Thoracic aorta (tissue), 2 donors: ENCODE measurements at places on chromosomes 11 and 22. TPM values are rescaled to one million over a fixed set of nuclear protein-coding genes. Genes with fewer than 3 reads are reported as not detected.
A peak's percentile ranks its signal among the peaks of the same experiment; 100 is the strongest.

- no peak for DNase-seq
- peaks cover 17% of the 10 kb centered on the region for H3K4me1 ChIP-seq
- H3K27ac ChIP-seq, result no peak overlapping the region
- H3K36me3 ChIP-seq, result no peaks in the 10 kb centered on the region
- H3K4me3 ChIP-seq, result peak overlapping the region; percentile 29
These were observed 164.4 kb downstream of the TEAD1 start for GRCh38 chr11:12838463-12839123.

Gene OR51I1
- not detected for total RNA-seq

- H3K4me3 ChIP-seq, result peak overlapping the region; percentile 94
- DNase-seq, result no peak
- H3K27me3 ChIP-seq, result no peaks in the 10 kb centered on the region
- H3K27ac ChIP-seq, result peak overlapping the region; percentile 99
- H3K4me1 ChIP-seq, result peaks cover 16% of the 10 kb centered on the region
These were observed 480 bp upstream of the SMARCB1 start for GRCh38 chr22:23786261-23786710.

DNA sequence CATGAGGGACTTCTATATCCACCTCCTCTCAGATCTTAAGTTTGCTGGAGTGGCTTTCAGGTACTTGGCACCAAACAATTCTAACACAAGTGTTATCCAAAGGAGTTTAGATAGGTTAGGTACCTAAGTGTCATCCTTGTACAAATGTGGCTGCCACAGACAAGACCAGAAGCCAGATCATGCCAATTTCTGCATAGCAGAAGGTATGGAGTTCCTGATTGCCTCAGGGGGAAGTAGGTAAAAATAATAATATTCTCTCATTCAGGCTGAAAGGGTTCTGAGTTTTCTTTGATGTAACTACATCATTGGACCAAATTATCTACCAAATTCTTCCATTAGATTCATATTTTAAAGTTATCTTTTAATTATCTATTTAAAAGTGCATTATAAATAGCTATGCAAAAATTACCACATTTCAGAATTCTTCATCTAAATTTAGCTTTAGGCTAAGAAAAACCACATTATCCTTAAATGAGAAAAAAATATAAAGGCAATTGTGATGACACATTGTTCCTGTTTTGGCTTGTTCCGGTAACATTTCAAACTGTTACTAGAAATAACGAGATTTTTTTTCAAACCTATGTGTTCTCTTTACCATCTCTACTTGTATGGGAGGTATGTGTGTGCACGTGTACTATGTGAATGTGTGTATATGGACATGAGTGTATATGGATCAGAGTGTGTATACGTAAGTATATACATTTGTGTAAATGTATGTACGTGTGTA, 66.2 kb upstream of the POU2AF2 start:
- no peak overlapping the region for H3K27ac ChIP-seq
- H3K4me1 ChIP-seq, result no peaks in the 10 kb centered on the region
- H3K27me3 ChIP-seq, result no peaks in the 10 kb centered on the region
- no peak for DNase-seq

DNA sequence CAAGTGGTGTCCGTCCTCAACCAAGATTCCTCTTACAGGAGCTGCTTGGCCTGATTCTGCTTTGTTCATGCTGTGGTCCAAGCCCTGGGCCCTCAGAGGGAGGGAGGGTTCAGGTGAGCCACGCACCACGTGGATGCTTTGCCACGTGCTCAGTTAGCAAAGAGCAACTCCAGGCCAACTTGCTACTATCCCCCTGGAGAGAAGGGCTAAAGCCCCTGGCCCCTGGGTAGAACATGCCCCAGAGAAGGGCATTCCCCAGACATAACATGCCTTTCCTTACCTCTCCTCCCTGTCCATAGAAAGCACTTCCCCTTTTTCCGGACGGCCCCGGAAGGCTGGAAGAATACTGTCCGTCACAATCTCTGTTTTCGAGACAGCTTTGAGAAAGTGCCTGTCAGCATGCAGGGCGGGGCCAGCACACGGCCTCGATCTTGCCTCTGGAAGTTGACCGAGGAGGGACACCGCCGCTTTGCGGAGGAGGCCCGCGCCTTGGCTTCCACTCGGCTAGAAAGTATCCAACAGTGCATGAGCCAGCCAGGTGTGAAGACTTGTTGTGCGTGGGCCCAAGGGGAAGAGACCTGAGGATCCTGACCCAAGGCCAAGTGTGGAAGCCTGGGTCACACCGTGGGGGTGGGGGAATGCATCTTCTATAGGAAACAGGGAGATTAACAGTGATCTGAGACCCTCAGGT, 8.8 kb downstream of the FOXR1 start:
- no peak overlapping the region for H3K4me3 ChIP-seq
- DNase-seq, result no peak
- H3K36me3 ChIP-seq, result no peaks in the 10 kb centered on the region
- no peaks in the 10 kb centered on the region for H3K4me1 ChIP-seq

Gene CCDC15
- total RNA-seq, result 0.49 TPM

GRCh38 chr11:63609536-63609935, 4.7 kb downstream of the PLAAT3 start:
- H3K27ac ChIP-seq, result peak overlapping the region; percentile 47
- no peaks in the 10 kb centered on the region for H3K27me3 ChIP-seq
- H3K4me3 ChIP-seq, result no peak overlapping the region
- DNase-seq, result no peak
- no peaks in the 10 kb centered on the region for H3K36me3 ChIP-seq

DNA sequence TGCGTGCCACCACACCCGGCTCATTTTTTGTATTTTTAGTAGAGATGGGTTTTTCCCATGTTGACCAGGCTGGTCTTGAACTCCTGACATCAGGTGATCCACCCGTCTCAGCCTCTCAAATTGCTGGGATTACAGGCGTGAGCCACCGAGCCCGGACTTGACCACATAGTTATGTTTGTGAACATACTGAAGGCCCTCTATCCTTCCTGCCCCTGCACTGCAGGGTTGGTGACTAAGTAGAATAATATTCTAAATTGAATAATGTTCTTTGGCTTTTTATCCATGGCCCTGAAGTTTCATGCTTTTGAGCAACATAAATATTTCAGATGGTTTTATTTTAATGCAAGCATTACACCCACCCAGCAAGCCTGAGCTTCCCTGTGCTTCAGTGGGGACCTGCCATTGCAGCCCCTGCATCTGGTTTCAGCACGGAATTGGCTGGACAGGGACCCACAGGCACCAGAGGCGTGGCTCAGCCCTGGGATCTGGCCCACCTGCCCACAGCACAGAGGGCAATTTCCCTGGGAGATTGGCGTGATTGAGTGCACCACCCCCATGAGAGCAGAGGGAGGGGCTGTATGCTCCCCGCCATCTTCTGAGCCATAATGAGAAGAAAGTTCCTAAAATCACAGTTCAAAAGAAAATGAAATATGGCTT, 460.5 kb downstream of the BRD1 start:
- no peak overlapping the region for H3K27ac ChIP-seq
- H3K27me3 ChIP-seq, result no peaks in the 10 kb centered on the region
- no peak for DNase-seq
- H3K4me3 ChIP-seq, result no peak overlapping the region
- no peaks in the 10 kb centered on the region for H3K4me1 ChIP-seq

DNA sequence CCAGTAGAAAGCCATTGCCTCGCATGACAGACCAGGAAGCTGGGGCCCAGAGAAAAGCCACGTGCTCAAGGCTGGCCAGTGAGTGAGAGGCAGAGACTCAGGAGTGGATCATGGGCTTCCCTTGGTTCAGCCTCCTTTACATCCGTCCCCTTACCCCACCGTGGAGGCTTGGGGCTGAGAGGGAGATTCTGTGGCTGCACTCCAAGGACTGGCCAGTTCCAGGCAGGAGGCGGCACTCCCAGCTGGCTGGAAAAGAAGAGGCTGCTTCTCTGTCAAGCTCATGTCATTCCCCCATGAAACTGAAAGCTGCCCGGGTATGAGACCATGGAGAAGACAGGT, 6.6 kb upstream of the ASCL2 start:
- no peaks in the 10 kb centered on the region for H3K4me1 ChIP-seq
- DNase-seq, result no peak
- H3K27me3 ChIP-seq, result no peaks in the 10 kb centered on the region
- no peaks in the 10 kb centered on the region for H3K36me3 ChIP-seq

Gene LRRC10B
- 3.0 TPM for total RNA-seq

- peaks cover 21% of the 10 kb centered on the region for H3K36me3 ChIP-seq
- peaks cover 100% of the 10 kb centered on the region for H3K4me1 ChIP-seq
- DNase-seq, result no peak
These were observed 52.3 kb downstream of the MICAL2 start for GRCh38 chr11:12162652-12163051.

DNA sequence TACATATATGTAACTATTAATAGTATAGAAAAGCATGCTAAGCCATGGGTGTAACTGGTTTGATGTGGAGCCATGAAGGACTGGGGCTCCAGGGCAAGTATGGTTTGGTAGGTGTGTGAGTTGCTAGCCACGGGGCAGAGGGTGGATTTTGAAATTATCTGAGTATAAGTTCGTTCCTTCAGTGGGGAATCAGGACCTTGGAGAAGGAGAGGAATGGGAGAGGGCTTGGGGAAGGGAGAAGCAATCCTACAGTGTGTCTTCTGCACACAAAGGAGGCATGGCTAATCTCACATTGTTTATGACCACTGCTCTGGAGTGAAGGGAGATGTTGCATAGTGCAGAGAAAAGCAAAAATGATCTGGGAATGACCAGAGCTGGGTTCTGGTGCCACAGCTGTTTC, 127.8 kb upstream of the CADM1 start:
- no peak overlapping the region for H3K27ac ChIP-seq
- H3K4me1 ChIP-seq, result no peaks in the 10 kb centered on the region
- no peak for DNase-seq
- H3K4me3 ChIP-seq, result no peak overlapping the region
- H3K27me3 ChIP-seq, result no peaks in the 10 kb centered on the region

Gene MSANTD4
- 19.4 TPM for total RNA-seq

GRCh38 chr11:74462631-74463030, 4.7 kb downstream of the KCNE3 start:
- no peak overlapping the region for H3K27ac ChIP-seq
- no peak overlapping the region for H3K4me3 ChIP-seq
- no peak for DNase-seq
- H3K36me3 ChIP-seq, result no peaks in the 10 kb centered on the region
- H3K4me1 ChIP-seq, result peaks cover 10% of the 10 kb centered on the region

Gene RAB3IL1
- 45.4 TPM for total RNA-seq
